ENCODE measurements at places on chromosomes 2 and 18.

DNA sequence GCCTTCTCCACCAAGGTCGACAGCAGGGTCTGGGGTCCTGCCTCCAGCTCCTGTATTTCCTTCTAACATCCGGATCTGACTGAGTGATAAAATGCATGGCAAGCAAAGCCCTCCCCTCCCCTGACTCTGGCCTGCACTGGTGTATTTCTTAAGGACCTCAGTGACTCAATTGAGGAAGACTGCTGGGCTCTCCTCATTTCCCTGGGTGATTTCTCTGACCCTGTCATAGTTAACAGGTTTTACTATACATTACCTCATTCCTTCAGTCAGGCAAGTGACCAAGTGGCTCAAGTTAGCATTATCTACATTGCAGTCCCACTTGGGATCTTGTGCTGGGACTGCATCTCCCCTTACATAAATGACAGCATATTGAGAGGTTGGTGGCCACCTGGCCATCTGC, 38.8 kb upstream of the CCBE1 start:
- no peak for DNase-seq

DNA sequence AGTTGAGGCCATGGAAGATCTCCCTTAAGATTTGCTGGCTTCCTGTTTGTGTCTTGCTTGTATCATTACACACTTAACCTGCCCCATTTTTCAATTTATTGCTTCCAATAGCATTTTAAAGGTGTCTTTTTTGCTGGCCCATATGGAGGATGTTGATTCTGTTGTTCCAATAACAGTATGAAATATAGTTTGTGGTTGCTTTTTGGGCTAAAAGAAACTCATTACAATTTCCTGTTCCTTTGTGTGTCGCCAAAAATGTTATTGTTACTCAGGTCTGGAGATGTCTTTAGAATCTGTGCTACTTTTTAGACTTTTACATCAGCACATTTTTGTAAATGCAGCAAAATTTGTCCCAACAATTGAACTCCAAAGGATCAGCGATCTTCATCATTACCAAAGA, 234.0 kb upstream of the ITGA4 start:
- no peak for DNase-seq

DNA sequence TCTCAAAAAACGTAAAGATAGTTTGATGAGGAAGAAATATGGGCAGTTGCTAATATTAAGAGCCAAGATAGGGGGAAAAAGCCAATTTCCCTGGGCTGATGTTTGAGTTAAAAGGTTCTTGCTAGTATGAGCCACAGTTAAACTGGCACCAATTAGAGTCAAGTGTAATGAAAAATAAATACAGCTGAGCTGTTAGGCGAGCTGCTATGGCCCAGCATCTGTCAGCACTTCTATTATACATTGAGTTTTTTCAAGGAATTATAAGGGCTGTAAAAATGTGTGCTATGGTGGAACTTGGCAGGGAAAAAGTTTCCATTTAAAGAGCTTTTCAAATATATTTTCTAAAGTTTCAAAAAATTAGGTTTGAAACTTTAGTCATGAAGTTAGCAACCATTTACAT, 279.6 kb downstream of the CYRIA start:
- DNase-seq, result no peak

DNA sequence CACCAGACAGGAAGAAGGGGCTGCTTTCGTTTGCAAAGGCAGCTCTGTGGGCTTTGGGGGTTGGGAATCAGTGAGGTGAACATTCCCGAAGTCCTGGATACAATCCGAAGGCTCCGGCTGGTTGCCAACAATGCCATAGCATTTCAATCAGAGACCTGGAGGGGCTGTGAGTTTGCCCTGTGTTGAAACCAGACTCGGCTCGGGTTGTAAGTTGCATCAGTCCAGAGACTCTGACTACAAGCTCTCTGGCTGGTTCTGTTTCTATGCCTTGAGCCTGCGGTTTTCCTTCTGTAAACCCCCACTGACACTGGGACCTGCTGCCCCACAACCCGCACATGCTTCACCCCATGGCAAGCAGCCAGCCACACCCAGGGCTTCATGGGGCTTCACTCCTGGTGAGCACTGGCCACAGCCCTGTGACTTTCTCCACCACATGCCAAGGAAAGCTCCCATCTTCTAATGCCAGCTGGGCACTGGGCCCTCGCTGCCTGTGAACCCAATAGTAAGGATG, 85.7 kb upstream of the ODC1 start:
- no peak for DNase-seq

DNA sequence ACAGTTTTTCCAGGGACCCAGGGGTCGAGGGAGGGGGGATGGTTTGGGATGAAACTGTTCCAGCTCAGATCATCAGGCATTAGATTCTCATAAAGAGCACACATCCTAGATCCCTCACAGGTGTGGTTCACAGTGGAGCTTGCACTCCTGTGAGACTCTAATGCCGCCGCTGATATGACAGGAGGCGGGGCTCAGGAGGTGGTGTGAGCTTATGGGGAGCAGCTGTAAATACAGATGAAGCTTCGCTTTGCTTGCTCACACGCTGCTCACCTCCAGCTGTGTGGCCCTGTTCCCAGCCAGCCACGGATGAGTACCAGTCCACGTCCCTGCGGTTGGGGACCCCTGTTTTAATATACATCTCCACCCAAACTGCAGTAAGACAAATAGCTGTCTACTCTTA, 204.2 kb downstream of the AGAP1 start:
- no peak for DNase-seq

- no peak for DNase-seq
Measured at GRCh38 chr18:13758622-13759021, 32.1 kb downstream of the RNMT start.

Data from AG20443 (cell line).